ENCODE measurements at places on chromosomes 6 and 20.

DNA sequence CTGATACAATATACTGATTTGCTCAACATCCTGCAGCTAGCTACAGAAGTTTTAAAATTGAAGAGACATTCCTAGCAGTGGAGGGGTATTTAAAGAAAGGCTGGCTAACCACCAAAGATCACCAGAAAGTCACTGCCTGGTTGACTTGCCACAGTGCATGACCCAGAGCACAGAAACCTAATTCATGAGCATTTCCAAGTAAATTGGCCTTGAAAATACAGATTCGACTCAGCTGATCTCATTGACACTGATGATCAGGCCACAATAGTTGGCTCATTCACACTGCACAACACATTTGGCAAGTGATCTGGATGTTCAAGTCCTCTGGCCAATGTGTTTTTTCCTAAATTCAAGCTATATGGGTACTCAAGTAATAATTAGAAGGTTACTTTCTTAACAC is 13.3 kb upstream of the TDRD6 start:
- DNase-seq, result no peak

DNA sequence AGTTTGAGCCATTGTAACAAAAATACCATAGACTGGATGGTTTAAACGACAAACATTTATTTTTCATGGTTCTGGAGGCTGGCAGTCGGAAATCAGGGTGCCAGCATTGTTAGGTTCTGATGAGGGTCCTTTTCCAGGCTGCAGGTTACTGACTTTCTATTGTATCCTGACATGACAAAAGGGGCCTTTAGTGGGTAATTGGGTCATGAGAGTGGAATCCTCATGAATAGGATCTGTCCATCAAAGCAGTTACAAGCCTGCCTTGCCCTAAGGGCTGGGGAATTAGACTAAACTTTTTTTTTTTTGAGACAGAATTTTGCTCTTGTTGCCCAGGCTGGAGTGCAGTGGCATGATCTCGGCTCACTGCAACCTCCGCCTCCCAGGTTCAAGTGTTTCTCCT is 347.9 kb upstream of the TSHZ2 start:
- DNase-seq, result no peak

DNA sequence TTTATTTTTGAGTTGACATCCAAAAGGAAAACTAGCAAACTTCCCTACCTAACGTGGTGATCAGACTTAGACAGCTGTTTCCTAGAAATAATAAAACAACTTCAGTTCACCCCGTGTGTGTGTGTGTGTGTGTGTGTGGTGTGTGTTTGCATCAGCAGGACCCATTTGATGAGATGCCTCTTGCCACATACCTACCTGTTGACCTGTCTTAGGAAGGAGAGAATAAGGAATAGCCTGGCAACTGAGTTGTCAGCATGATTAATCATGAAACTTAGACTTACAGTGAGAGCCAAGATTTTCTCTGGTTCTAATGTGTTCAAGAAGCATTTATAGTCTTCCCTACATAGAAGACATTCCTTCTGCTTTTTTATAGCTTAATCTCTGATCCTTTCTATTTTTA is 16.1 kb upstream of the PBOV1 start:
- DNase-seq, result no peak

DNA sequence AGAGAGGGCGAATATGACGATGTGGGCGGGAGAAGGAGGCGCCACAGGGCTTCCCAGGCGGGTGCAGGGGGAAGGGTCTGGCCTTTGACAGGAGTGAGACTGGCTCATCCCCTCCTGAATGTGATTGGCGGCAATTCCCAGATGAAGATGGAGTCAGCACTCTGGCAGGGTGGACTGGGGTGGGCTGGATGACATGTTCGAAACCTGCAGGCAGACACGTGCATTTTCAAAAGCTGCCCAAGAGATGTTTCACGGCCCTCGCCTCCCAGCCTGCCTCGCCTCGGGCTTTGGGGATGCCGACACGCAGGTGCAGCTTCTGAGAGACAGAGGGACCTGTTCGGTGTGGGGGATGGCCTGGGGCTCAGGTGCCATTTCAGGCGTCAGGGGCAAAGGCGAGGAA is 66.8 kb upstream of the AFDN start:
- DNase-seq, result no peak

DNA sequence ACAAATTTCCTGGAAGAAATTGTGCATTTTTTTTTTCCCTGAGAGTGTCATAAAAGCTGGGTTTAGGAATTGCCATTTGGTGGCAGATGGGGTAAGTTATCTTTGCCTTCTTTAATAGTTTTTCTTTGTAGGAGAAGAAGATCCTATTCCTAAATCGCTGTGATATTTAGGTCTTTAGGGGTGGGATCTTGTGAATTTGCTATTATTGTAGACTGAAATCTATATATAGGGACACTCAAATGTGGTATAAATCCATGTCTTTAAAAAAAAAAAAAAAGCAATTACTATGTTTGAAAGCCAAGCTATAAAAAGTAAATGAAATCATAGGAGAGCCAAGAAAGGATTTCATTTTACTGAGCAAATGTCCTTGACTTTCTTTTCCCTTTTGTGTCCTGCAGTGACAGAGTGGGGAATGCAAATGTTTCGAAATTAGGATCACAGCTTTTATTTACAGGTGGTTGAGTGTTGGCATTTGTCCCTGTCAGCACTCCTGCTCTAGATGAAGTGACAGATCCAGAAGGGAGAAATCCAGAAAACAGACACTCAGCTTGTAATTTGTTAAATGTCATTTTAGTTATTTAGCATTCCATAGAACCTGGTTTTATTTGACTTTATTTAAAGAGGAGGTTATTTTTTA is 29.4 kb downstream of the TIAM2 start:
- DNase-seq, result no peak

DNA sequence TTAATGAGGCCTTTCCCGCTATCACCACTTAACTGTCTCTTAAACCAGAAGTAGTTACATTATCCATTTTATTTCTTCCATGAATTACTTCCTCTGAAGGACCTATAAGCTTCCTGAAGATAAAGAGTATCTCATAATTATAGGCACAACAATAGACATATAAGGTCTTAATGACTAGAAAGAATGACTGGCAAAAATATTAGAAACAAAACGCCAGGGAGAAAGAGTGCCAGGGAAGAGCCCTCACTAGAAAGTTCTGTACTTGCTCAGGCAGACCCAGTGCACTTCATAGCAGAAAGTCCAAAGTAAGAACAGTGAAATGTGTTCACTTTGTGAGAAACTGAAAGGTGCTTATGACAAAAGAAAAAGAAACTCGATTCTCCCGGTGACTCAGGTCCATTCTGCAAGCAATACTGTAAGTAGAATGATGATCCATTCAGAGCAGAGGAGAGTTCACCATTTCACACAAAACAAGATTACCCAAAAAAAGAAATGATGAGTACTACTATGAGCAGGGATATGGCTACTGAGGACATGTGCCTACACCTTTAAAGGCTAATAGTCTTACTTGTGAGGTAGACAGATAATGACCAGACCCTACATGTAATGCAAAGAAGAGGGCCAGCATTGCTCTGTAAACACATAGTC is 5.5 kb downstream of the ZNF334 start:
- DNase-seq, result no peak

DNA sequence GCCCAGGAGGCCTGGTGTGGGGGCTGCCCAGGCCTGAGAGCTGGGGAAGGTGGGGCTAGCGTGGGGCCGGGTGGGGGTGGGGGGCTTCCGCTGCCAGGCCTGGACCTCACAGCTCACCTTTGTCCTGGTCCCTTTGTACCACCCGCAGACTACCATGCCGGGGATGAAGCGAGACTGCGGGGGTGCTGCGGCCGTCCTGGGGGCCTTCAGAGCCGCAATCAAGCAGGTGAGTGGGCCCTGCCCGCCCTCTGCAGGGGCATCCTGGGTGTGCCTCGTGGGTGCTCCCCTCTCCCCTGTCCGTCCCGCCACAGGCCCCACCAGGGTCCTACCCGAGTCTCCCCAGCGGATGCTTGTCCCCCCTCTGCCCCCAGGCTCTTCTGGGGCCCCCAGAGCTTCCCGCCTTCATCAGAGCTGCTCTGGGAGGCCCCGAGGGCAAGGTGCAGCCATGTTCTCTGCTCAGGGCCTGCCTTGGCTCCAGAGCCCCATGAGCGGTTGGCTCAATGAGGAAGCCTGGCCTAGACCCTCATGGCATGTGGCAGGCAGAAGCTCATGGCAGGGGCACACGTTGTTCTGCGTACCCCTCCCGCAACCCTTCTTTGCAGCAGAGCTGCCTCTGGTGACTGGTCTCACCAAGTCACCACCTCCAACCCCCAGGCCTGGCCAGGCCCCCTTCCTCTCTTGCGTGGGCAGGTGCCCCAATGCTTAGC is 14.5 kb downstream of the NPEPL1 start:
- peak; percentile 62 for DNase-seq

GRCh38 chr20:15673206-15673605 is 900.0 kb downstream of the KIF16B start:
- DNase-seq, result no peak

GRCh38 chr6:138084904-138085838 is 22.0 kb downstream of the PERP start:
- no peak for DNase-seq

DNA sequence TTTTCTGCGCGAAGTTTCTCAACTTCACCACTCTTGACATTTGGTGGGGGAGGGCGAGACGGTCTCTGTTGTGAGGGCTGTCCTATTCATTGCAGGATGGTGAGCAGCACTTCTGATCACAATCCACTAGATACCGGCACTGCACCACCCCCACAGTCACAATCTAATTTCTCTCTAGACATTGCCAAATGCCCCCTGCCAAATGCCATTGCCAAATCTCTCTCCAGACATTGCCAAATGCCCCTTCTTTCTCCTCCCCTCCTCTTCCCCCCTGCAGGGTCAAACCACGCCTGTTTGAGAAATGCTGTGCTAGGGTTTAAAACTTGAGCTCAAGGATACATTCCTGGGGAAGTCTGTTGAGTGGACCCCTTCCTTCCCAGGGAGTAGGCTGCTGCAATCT is 603.5 kb upstream of the CDH4 start:
- no peak for DNase-seq

DNA sequence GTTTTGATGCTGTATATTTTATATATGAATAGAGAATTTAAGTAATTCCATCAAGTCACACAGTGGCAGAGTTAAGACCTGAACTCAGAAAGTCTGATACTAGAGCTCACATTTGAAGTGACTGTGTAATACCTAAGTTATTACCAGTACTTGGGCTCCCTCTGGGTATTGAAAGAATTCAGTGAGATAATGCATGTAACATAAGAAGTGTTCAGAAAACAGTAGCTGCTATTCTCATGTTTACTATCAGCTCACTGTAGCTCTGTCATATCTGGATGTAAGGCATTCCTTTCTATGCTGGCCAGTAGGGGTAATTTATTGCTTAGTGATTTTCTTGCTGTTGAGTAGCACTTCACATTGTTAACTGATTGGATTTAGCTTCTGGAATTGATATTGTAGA is 44.6 kb downstream of the NKX2-4 start:
- DNase-seq, result no peak

- no peak for DNase-seq
Observed at GRCh38 chr6:82138075-82138791, 109.3 kb downstream of the IBTK start.

DNA sequence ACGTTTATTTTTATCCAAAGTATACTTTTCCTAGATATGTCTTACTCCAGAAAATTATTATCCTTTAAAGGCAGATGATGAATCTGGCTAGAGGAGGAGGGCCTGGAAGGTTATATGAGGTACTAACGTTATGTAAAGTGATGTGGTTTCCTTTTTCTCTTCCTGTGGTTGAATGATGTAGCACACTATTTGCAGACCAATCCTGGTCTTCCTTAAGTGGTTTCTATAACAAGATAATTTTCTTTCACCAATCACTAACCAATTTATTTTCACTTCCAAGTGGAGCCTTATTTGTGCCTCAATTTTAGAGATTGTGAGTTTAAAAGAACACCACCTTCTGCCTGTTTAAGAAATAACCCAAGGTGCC is 154.6 kb upstream of the SOX4 start:
- no peak for DNase-seq

DNA sequence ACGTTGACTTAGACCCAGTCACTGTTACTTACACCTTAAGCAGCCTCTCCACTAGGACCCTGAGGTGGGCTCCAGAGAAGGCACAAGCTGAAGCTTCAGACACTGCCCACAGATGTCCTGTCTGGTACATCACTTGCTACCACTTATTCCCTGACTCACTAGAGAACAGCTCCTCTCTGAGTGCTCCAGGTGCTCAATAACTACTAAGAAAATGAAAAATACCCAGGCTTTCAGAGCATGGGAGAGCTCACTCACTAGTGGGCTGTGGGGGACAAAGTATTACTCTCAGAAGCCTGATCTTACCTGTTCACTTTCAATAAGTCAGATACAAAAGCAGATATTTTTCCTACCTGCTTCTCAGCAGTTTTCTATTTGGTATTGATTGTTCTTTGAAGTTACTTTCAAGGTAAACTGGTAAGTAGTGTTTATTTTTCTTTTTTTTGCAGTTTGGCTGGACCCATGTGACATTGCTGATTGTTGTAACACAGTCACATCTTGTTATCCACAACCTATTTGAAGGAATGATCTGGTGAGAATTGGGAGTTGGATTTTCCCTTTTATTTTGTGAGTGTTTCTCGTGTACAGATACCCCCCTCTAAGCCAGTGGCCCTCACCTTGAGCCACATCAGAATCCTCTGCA is 55.9 kb downstream of the CDS2 start:
- no peak for DNase-seq

GRCh38 chr20:56839786-56840185 is 210.7 kb downstream of the TFAP2C start:
- DNase-seq, result no peak

GRCh38 chr6:151499551-151499950 is 5.7 kb downstream of the CCDC170 start:
- no peak for DNase-seq

DNA sequence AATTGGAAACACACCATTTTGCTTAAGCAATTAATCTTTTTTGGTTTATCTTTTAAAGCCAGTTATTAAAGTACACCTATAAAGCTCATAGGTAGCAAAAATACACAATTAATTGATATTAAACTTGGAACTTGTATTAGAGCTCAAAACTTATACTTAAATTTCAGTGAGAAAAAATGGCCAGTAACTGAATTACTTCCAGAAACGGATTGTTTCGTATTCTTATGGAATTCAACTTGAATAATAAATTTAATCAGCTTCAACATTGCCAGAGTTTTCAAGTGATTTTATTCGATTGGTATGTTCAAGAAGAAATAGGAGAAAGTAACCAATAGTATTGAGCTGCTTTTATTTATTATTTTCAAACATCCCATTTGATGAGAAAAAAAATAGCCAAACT is 112.7 kb upstream of the PDE10A start:
- no peak for DNase-seq

DNA sequence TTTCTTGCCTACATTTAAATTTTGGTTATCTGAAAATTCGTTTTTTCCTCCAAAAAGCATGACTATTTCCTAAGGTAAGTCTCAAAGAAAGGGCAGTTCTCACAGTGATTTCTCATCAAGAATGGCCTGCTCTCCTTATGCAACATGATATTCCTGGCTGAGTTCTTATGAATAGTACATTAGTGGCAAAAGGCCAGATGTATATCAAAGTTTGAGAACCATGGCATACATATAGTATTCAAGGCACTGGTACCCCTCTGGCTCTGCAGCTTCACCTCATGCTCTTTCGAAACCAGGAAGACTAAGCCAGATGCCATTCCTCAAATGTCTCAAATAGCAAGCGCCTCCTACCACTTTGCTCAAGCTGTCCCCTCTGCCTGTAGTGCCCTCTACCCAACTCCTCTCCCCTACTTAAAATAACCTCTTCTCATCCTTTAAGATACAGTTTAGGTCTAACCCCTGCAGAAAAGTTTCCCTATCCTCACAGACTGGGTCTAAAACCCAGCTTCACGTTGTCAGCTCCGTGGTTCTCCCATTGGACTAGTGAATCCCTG is 280.3 kb downstream of the HACE1 start:
- DNase-seq, result no peak

GRCh38 chr20:19370076-19371075 is 157.9 kb downstream of the SLC24A3 start:
- no peak for DNase-seq

- peak; percentile 98 for DNase-seq
Observed at GRCh38 chr6:166382933-166383801, at the start of gene MPC1. Gene MPC1 (minus strand): TSS chr6:166382940. CDS start chr6:166382876, 64 bp downstream.

All from type B pancreatic cell (in vitro differentiated cells).